Testis (tissue), 5 donors: ENCODE measurements at places on chromosomes 1 and 21. TPM values are rescaled to one million over a fixed set of nuclear protein-coding genes. Genes with fewer than 3 reads are reported as not detected.

DNA sequence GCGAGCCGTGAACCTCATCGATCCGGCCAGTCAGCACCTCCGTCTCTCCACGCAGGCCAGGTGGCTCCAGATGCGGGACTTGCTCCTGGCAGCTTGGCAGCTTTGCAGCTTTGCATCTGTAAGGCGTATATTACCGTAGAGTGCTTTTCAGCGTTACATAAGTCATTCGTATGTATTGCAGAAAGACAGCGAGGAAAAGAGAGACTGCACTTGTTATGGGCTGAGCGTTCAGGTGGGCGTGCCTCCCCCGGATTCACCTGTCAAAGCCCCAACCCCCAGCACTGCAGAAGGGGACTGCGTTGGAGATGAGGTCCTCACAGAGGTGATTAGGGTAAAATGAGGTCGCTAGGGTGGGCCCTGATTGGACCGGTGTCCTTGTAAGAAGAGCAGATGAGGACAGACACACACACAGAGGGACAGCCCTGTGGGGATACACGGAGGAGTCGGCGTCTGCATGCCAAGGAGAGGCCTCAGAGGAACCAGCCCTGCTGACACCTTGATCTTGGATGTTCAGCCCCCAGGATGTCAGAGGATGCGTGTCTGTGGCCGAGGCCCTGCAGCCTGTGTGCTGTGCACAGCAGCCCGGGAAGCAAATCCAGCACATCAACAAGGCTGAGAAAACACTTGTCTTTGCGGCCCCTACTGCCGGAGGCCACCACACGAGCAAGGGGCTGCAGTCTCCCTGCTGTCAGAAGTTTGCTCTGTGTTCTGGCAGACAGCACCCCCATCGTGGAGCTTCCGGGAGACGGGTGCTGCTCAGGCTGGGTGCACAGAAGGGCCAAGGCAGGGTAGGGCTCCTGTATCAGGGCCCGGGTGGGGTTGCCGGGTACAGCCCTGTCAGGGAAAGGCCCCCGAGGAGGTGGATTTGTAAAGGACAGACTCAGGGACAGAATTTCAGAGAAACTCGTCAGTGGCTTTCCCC lies 10.9 kb upstream of the AGPAT3 start:
- H3K27ac ChIP-seq: no peak overlapping the region
- no peaks in the 10 kb centered on the region for H3K4me1 ChIP-seq
- H3K4me3 ChIP-seq: no peak overlapping the region
- no peaks in the 10 kb centered on the region for H3K36me3 ChIP-seq

DNA sequence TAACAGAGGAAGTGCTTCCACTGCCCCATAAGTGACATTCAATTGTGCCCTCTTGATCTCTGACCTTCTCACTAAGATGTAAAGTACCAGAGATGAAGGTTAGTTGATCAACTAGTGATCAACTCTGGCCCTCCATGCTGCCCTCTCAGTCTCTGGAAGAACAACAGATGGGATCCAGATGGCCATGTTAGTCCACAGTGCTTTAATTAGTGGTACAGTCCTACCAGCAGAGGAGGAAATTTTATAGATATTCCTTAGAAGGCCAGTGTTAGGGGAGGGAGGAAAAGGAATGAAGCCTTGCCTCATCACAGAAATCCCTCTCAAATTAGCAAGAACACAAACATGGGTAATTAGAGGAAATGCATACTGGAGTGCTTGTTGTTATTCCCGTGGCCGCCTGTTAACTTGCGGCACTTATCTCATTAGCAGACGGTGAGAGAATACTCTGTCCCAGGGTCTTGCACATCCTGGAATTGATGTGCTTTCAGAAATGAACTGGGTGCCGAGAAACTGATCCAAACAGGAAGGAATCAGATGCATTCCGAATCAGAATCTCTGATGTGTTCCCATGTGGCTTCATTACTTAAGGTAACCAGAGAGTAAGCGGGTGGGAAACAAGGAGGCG lies 91.1 kb upstream of the RGS4 start:
- DNase-seq: peak; percentile 15
- H3K4me3 ChIP-seq: no peak overlapping the region
- no peak overlapping the region for H3K27ac ChIP-seq
- H3K4me1 ChIP-seq: no peaks in the 10 kb centered on the region
- H3K36me3 ChIP-seq: no peaks in the 10 kb centered on the region

GRCh38 chr1:33004613-33005012 lies 32.1 kb downstream of the AK2 start:
- H3K27me3 ChIP-seq: no peaks in the 10 kb centered on the region
- peaks cover 22% of the 10 kb centered on the region for H3K4me1 ChIP-seq
- no peak for DNase-seq
- no peak overlapping the region for H3K27ac ChIP-seq

DNA sequence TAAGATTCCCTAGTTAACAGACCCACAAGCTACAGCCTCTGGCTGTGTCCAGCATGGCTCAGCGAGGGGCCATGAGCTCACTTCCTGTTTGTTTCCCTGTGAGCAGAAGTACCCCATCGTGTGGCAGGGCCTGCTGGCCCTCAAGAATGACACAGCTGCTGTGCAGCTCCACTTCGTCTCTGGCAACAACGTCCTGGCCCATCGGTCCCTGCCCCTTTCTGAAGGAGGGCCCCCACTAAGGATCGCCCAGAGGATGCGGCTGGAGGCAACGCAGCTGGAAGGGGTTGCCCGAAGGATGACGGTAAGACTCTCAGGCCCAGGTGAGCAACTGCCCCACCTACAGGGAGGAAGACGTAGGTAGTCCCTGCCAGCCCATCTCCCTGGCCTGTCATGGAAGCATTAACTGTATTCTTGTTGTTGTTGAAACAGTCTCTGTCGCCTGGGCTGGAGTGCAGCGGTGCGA lies 38.2 kb downstream of the ZBTB17 start:
- no peaks in the 10 kb centered on the region for H3K36me3 ChIP-seq
- H3K4me1 ChIP-seq: peaks cover 14% of the 10 kb centered on the region
- peak overlapping the region; percentile 72 for H3K27ac ChIP-seq
- no peaks in the 10 kb centered on the region for H3K27me3 ChIP-seq
- DNase-seq: no peak

- no peak overlapping the region for H3K4me3 ChIP-seq
- no peaks in the 10 kb centered on the region for H3K27me3 ChIP-seq
- no peaks in the 10 kb centered on the region for H3K36me3 ChIP-seq
- no peaks in the 10 kb centered on the region for H3K4me1 ChIP-seq
- DNase-seq: no peak
Measured at GRCh38 chr1:116923421-116923820, 13.7 kb downstream of the PTGFRN start.

- no peak overlapping the region for H3K4me3 ChIP-seq
- no peaks in the 10 kb centered on the region for H3K36me3 ChIP-seq
- no peaks in the 10 kb centered on the region for H3K4me1 ChIP-seq
- no peak for DNase-seq
Measured at GRCh38 chr1:194277927-194278326, 1091.5 kb upstream of the B3GALT2 start.

DNA sequence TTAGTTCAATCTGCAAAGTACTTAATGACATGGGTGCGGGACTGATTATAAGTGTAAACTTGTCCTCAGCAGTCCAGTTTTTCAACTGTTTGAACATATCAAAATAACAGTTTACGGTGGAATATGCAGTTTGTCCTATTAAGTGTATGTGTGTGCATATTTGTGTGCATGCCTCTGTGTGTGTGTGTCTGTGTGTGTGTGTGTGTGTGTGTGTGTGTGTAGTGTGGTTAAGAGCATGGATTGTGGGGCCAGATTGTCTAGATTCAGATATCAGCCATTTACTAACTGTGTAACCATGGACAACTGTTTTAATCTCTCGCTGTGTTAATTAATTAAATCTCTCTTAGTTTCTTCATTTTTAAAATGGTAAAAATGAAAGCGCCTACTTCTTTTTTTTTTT lies 39.0 kb downstream of the NEXN start:
- no peak for DNase-seq
- H3K36me3 ChIP-seq: no peaks in the 10 kb centered on the region
- no peak overlapping the region for H3K4me3 ChIP-seq
- H3K4me1 ChIP-seq: no peaks in the 10 kb centered on the region
- H3K27me3 ChIP-seq: no peaks in the 10 kb centered on the region
- no peak overlapping the region for H3K27ac ChIP-seq

DNA sequence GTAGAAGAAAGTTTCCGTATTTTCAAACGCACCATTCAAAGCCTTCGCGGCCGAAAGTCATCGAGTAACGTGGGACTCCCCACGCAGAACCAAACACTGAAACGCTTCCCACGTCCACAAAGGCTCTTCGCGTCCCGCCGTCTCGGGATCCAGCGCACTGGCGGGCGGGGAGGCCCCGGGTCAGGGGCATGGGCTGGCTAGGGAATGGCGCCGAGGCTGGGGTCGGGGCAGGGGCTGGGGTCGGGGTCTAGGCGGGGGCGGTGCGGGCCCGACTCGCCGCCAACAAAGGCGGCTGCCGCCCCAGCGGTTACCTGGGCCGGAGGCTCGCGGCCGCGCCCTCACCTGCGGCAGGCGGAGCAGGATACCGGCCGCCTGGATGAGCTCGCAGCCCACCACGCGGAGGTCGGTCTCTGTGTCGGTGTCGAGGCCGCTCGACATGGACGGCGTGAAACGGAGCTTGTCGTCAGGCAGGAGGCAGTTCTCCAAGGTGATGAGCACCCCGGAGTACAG lies 403 bp downstream of the CCNL2 start:
- H3K27ac ChIP-seq: peak overlapping the region; percentile 86
- H3K4me1 ChIP-seq: peaks cover 18% of the 10 kb centered on the region
- H3K4me3 ChIP-seq: peak overlapping the region; percentile 93
- no peaks in the 10 kb centered on the region for H3K27me3 ChIP-seq
- no peak for DNase-seq

- peaks cover 11% of the 10 kb centered on the region for H3K4me1 ChIP-seq
- H3K4me3 ChIP-seq: no peak overlapping the region
- H3K27me3 ChIP-seq: no peaks in the 10 kb centered on the region
- no peaks in the 10 kb centered on the region for H3K36me3 ChIP-seq
- DNase-seq: no peak
Measured at GRCh38 chr1:115437196-115437595, 99.1 kb upstream of the NGF start.

DNA sequence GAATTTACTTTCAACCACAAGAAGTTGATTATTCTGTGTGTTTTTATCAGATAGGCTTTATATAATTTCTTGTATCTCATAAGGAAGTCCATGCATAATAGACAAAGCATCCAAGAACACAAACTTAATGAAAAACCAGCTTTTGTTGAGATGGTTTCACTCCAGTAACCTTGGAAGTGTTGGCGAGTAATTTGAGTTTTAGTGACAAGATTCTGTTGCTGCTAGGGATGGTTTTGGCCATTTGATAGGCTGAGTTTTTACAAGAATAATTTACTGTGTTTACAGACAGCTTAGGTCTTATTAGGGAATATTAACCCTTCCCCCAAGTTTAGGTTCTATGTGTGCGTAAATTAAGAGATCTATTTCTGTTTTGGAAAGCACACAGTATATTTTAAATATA lies 513.6 kb downstream of the USP25 start:
- no peaks in the 10 kb centered on the region for H3K36me3 ChIP-seq
- no peaks in the 10 kb centered on the region for H3K4me1 ChIP-seq
- H3K27me3 ChIP-seq: no peaks in the 10 kb centered on the region
- no peak overlapping the region for H3K27ac ChIP-seq

- no peaks in the 10 kb centered on the region for H3K36me3 ChIP-seq
- no peaks in the 10 kb centered on the region for H3K4me1 ChIP-seq
Measured at GRCh38 chr1:183463566-183463965, 8.7 kb upstream of the SMG7 start.

DNA sequence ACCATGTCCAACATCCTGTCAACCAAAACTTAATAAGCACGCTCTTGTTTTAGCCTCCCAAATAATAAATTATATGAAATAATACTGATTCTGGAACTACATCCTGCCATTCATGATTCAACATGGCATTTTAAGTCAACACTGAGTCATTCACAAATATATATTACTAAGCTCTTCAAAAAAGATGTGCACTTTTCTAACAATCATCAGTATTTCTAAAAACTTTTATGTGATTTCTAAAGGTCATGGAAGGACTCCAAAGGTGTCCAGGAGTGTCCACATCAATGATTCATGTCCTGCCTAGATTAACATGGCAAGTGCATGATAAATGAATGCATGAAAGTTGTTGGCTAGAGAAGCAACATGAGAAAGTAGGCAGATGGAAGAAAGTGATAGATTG lies 51.6 kb downstream of the NEGR1 start:
- no peak for DNase-seq
- H3K4me1 ChIP-seq: no peaks in the 10 kb centered on the region
- H3K4me3 ChIP-seq: no peak overlapping the region
- H3K27me3 ChIP-seq: no peaks in the 10 kb centered on the region

- no peak overlapping the region for H3K27ac ChIP-seq
- H3K4me1 ChIP-seq: no peaks in the 10 kb centered on the region
- H3K4me3 ChIP-seq: no peak overlapping the region
Measured at GRCh38 chr1:6984986-6985385, 199.7 kb downstream of the CAMTA1 start.

DNA sequence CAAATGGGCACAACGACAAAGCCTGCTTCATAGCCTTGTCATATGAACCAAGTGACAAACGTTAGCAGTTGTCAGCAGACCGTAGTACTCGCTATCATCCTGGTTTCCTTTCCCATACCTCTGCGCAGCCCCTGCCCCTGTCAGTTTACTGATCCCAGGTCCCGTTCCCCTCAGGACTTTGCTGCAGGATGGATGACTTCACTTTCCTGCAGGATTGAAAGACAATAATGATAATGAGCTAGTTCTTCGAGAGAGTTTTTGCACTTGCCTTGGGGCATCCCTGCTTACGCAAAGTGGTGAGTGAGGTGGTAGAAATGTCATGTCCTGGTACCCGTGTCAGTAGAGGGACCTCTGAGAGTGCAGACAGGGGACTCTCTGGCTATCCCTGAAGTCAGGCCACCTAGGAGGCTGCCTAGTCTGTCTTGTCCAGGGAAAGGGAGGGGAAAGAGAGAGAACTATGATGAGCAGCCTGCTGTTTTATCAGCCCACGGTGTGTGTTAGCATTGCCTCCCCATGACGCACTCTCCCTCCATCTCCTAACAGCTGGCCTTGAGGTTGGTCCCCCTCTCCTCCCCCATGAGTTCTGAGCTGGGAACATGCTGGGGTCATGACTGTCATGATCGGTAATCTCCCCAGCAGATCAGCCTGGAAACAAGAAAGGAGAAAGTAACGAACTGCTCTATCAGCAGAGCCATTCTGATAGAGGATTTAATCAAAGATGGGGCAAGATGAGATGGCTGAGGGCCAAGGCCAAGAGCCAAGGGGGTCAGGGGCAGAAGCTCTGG lies 53.7 kb downstream of the ELK4 start:
- H3K27me3 ChIP-seq: no peaks in the 10 kb centered on the region
- no peak overlapping the region for H3K27ac ChIP-seq
- H3K36me3 ChIP-seq: no peaks in the 10 kb centered on the region
- no peak for DNase-seq
- no peak overlapping the region for H3K4me3 ChIP-seq

GRCh38 chr1:28329395-28330153 lies 734 bp downstream of the MED18 start:
- H3K36me3 ChIP-seq: no peaks in the 10 kb centered on the region
- DNase-seq: peak; percentile 26
- no peaks in the 10 kb centered on the region for H3K27me3 ChIP-seq
- H3K27ac ChIP-seq: peak overlapping the region; percentile 66
- H3K4me1 ChIP-seq: peaks cover 10% of the 10 kb centered on the region

- no peak overlapping the region for H3K4me3 ChIP-seq
- no peaks in the 10 kb centered on the region for H3K36me3 ChIP-seq
- H3K27ac ChIP-seq: no peak overlapping the region
- H3K27me3 ChIP-seq: no peaks in the 10 kb centered on the region
- DNase-seq: peak; percentile 62
- peaks cover 2% of the 10 kb centered on the region for H3K4me1 ChIP-seq
Measured at GRCh38 chr1:162187687-162188276, 118.3 kb downstream of the NOS1AP start.

Gene OSCP1
- polyA plus RNA-seq: 199 TPM

Gene TTC22
- 1.7 TPM for polyA plus RNA-seq

Gene LCE1F
- polyA plus RNA-seq: not detected
